KBM-7 (cell line): ENCODE measurements at places on chromosomes 3 and 15.

GRCh38 chr15:65411465-65412071 lies 11.2 kb downstream of the IGDCC4 start:
- no peak for DNase-seq

DNA sequence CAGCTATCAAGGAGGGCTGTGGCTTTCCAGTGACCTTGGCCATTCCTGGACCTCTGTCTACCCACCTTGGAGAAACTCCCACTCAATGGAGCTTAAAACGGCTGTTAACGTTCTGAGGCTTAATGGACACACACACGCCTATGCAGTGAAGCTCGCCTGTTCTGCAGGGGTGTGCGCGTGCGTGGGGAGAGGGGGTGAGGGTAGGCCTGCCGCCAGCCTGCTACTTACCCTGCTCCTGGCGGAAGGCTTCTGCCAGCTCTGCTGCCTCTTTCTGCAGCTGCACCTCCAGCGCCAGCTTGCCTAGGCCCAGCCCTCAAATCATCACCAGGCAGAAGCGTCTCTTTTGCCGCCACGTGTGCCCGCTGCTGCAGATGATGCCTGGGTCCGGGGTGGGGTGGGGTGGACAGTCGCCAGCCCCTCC lies 23.2 kb upstream of the PARL start:
- no peak for DNase-seq

GRCh38 chr3:122076491-122077292 lies 21.5 kb downstream of the CD86 start:
- no peak for DNase-seq

GRCh38 chr3:127254730-127255129 lies 33.1 kb downstream of the PRR20G start:
- DNase-seq = no peak

DNA sequence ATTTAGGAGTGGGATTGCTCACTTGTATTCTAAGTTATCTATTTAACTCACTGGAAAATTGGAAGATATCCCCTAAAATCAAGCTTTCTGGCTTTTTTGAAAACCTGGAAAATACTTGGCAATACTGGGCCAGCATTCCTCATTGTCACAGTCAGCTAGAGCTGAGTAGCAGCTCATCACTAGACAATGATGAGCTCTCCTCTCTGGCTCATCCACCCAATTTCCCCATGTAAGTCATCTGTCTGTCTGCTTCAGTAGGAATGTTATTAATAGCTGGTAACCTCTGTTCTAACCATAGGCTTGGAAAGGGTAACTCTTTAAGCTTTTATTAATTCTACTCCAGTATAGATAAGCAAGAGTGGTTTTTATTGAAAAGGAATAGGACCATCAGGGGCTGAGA lies 39.7 kb upstream of the PIK3R4 start:
- no peak for DNase-seq

- DNase-seq = no peak
Observed at GRCh38 chr15:23998056-23998455, 311.0 kb upstream of the NDN start.

DNA sequence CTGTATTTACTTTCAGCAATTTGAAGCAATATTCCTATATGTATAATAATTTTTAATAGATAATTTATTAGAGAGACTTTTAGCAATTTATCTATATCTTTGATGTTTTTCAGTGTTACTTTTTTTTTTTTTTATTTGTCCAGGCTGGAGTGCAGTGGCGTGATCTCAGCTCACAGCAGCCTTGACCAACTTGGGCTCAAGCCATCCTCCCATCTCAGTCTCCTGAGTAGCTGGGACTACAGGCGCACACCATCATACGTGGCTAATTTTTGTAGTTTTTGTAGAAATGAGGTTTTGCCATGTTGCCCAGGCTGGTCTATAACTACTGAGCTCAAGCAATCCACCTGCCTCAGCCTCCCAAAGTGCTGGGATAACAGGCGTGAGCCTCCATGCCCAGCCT lies 25.3 kb upstream of the SLTM start:
- no peak for DNase-seq

DNA sequence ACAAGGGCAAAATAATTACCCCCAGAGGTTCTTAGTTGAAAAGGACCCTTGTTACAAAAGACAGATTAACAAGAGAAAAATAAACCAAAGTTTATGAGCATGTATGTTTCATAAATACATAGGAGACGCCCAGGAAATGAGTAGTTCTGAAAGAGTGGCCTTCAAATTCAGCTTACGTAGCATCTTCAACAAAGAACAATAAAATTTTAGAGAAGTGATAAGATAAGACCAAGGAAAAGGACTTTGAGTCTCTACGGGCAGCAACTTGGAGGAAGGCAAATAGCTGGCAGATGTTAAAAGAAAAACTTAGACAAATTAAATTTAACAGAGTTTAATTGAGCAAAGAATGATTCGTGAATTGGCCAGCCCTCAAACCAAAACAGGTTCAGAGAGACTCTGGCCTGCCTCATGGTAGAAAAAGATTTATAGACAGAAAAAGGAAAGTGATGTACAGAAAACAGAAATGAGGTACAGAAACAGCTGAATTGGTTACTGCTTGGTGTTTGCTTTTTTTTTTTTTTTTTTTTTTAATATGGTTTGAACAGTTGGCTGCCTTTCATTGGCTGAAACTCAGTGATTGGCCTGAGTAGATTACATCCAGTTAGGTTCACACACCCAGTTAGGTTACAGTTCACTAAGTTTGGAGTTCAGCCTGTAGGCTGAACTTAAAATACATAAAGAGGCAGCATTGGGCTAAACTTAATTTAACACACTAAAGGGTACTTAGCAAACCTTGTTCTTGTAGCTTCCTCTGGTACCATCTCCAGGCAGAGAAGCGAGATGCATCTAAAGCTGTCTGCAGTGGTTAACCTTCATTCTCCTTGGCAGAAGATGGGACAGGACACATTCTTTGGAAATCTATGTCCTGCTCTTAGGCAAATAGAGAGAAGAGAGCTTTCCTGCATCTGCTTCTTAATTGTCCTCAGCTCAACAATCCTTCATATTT lies 23.2 kb downstream of the C2CD4B start:
- no peak for DNase-seq

- DNase-seq = no peak
Observed at GRCh38 chr3:43915546-43915945, 224.8 kb downstream of the ABHD5 start.

DNA sequence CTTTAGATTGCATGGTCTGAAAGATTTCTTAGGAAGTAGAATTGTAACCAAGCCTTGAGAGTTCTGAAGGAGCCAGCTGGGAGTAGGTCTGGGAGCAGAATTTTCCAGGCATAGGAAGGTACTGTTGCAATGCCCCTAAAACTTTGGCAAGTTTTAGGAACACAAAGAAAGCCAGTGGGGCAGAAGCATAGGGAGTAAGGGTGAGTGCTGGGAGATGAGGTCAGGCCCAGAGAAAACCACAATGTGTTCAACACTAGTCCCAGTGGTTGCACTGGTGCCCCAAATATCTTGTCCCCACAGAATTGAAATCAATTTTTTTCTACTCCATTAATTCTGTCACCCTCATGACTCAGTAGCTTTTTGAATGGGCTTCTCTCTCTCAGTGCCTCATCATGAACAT lies 120.7 kb upstream of the GALNT15 start:
- no peak for DNase-seq

- DNase-seq = no peak
Observed at GRCh38 chr3:127101411-127102187, 91.3 kb upstream of the PRR23E start.

DNA sequence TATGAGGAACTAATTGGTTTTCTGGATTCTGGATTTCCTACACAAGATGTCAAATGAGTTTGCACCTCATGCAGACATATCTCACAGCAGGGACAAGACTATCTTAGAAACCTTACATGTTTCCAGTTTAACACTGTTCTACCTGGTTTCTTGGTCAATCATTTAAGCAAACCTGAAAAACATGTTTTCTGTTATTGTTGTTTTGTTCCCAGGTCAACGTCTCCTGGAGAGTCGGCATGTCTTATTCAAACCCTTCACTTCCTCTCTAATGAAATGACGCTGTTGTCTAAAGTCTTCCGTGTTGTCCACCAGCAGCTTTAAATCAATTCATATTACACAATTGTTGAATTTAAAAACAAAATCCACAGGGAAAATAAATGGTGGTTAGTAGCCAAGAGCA lies 150.9 kb downstream of the CNTN3 start:
- no peak for DNase-seq

DNA sequence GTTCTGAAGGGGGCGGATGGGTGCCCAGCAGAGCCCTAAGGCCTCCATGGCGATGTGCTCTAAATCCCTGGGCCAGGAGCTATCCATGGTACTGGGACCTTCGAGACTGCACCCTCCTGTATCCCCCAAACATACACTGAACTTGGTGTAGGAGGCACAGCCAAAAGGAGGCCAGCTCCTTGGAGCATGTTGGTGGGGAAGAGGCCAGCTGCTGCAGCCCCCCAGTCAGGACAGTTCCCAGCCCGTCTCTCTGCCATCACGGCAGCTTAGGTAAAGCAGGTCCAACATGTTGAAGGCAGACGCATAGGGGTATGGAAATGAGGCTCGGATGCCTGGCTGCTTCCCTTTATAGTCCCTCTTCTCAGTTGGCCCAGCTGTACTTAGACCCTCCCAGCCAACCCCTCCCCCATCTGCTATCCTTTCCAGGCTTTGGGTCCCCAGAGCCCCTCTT lies 1.8 kb downstream of the CAMKV start:
- peak; percentile 68 for DNase-seq

GRCh38 chr3:112736805-112737566 lies 96.0 kb upstream of the CCDC80 start:
- DNase-seq = no peak

- DNase-seq = no peak
Observed at GRCh38 chr3:54053882-54054281, 68.5 kb upstream of the CACNA2D3 start.

DNA sequence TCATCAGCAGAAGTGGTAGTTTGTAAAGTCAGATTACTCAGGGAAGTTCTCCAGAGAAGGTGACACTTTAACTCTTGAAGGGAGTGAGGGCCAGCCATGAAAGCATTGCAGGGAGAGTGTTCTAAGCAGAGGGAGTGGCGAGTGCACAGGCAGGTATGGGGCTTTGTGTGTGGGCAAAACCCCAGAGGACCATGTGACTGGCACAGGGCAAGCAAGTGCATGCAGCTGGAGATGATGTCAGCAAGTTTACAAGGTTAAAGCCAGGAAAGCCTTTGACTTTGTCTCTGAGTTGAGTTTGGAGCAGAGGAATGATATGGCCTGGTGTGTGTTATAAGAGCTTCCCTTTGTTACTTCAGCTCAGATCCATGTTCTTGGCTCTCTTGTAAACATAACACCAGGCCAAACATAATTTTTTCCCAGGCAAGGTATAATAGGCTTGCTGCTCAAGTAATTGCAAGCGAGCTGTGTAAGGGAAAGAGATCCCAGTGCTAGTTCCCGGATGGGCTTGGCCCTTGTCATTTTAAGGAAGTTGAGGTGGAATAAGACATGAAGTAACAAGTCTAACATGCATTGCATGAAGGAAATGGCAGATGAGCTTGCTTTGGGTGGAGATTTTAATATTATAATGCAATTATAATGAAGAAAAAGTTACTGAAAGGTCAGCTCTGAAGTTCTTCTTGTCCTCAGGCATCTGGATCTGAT lies 341.1 kb upstream of the LRRC3B start:
- DNase-seq = no peak

GRCh38 chr15:35466476-35466875 lies 79.5 kb downstream of the DPH6 start:
- DNase-seq = no peak

GRCh38 chr3:30737743-30738499 lies 131.5 kb downstream of the TGFBR2 start:
- DNase-seq = no peak

DNA sequence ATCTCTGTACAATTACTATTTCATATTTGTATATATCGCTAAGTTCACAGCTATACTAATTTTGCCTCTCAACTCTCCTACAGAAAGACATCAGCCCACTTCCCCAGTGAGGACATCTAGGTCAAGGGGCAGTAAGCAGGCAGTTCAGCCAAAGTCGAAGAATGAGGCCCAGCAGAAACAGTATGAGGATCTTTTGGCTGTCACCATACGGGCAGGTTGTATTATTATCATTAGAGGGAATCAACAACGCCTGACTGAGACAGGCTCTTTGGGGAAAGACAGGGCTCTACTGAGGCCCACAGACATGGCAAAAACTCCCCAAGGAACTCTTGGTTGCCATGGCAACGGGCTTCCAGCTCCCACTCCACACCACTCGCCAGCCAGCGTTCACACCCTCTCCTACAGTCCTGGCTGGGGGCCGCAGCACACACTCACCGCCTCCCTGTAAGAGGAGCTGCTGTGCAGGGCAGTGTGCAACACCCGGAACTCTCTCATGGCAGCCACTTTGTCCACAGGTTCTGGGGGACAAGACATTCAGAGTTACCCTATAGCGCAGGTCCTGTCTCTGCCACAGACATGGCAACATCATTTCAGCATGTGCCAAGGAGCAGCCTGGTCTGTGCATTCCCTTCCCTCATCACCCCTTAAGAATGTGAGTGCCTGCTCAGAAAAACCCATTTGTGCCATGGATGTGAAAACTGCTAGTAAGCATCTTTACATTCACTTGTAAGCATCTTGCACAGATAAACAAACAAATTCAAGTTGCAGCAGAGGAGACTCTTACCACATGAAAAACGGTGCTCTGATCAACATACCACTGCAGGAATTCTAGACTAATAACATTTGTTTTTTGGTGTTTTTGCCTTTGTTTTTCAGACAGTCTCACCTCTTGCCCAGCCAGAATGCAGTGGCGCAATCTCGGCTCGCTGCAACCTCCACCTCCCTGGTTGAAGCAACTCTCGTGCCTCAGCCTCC lies 8.8 kb downstream of the UBL7 start:
- DNase-seq = no peak

- DNase-seq = no peak
Observed at GRCh38 chr3:124249038-124249437, 257.1 kb upstream of the ROPN1 start.

DNA sequence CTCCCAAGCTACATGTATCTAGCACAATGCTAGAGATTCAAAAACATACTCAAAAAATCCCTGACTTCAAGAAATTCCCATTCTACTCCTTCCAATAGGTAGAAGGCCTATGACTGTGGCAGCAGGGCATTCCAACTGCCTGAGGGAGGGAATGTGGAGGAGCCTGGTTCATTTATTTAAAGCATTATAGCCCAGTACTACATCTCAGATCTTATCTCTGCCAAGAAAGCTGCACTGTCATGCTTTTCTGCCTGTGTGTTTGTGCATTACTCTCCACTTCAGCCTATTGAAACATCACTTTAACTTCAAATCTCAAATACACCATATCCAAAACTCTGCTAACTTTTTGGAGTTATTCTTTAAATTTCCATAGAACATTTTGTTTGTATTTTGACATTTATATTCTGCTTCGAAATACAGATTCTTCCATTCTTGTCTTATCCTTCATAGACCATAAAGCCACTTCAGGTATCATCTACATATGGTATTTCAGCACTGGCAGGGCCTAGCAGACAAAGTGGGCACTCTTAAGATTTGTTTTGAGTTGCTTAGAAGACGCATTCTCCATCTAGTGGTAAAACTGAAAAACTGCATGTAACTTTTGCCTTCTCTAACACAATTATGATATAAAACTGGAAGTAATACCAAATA lies 59.1 kb upstream of the NEDD4 start:
- peak; percentile 57 for DNase-seq

DNA sequence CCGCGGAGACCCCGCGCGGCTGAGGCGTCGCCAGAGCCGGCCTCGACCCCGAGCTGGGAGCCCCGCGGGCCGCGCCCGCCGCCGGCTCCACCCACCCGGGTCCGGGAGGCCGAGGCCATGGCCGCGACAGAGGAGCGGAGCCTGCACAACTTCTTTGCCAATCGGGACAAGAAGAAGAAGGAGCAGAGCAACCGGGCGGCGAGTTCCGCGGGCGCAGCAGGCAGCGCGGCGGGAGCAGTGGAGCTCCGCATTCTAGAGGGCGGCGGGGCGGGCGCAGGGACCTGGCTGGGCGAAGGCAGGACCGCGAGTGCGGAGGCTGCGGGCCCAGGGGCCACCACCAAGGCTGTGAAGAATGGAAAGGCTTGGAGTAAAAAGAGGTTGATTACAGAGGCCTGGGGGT lies 37.6 kb upstream of the EPHA6 start:
- DNase-seq = no peak
